ENCODE measurements at places on chromosomes 7 and 10.

DNA sequence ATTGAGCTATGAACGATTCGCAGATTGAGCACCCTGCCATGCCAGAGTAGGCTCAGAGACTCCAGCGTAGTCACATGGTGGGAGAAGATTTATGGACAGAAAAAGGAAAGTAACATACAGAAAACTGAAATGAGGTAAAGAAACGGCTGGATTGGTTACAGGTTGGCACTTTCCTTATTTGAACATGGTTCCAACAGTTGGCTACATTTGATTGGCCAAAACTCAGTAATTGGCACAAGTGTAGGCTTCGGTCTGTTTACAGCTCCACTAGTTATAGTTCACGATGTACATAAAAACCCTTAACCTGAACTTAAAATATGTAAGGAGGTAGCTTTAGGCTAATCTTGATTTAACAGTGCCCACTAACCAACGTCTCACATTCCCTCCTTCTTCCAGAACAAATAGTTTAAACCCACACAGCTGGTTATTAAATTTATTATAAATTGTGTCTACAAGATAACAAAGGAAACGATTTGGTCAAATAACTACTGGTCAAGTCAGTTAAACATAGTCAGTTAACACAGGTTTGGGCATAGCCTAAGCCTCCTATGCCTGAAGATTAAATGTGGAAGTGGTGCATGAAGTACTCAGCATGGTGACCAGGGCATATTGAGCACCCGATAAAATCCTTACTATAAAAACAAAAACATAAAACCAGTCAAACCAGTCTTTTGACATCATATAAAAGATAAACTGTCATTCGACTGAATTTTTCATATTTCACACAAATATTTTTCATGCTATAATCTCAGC is 17.9 kb upstream of the MTERF1 start:
- no peak for DNase-seq

GRCh38 chr10:56231436-56231835 is 129.6 kb downstream of the ZWINT start:
- no peak for DNase-seq

- no peak for DNase-seq
These were observed 12.7 kb downstream of the MYO1G start for GRCh38 chr7:44965937-44966730.

DNA sequence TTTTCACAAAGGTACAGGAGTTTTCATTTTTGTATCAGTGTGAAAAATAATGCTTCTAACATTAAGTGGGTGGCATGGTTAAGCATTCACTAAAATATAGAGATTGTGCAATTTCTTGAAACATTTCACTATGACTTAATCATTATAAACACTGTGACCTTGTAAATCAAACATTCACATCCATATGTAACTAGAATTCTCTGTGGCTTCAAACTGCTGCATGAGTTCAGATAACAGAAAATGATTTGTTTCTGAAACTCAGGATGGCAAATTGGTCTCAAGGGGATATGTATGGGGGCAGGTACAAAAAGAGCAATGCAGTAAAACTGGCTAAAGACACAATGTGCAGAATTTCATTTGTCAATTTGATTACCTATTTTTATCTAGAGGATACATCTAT is 3.8 kb downstream of the FAM133B start:
- peak; percentile 31 for DNase-seq

- peak; percentile 83 for DNase-seq
These were observed 101.1 kb upstream of the PPIF start for GRCh38 chr10:79246209-79246581.

- DNase-seq: no peak
These were observed 61.3 kb downstream of the EGFR start for GRCh38 chr7:55080000-55080623.

- DNase-seq: no peak
These were observed 402.0 kb downstream of the RPS24 start for GRCh38 chr10:78435484-78436221.

DNA sequence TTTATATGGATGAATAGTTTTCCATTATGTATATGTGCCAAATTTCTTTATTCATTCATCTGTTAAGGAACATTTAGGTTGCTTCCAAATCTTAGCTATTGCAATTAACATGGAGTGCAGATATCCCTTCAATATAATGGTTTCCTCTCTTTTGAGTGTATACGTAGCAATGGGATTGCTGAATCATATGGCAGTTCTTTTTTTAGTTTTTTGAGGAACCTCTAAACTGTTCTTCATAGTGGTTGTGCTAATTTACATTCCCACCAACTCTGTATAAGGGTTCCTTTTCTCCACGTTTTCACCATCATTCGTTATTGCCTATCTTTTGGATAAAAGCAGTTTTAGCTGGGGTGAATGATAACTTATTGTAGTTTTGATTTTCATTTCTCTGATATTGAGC is 46.5 kb downstream of the FAS start:
- no peak for DNase-seq

DNA sequence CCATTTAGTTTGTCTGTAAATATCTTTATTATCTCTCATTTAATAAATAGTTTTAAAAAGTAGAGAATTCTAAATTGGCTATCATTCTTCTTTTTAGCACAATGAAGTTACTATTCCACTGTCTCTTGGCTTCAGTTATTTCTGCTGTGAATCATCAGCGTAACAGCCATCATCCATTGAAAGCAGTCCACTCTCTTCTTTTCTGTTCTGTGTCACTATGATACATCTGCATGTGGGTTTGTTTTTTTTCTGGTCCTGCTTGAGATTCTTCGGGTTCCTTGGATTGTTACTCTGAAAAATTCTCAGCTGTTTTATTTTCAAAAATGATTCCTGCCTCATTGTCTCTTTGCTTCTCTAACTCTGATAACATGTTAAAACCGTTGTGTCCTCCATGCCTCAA is 52.5 kb downstream of the CSGALNACT2 start:
- no peak for DNase-seq

DNA sequence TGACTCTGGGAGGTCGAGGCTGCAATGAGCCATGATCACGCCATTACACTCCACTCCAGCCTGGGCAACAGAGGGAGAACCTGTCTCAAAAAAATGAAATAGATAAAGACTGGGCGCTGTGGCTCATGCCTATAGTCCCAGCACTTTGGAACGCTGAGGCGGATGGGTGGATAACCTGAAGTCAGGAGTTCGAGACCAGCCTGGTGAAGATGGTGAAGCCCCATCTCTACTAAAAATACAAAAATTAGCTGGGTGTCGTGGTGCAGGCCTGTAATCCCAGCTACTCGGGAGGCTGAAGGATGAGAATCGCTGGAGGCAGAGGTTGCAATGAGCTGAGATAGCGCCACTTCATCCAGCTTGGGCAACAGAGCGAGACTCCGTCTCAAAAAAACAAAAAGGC is 1.1 kb upstream of the DDX21 start:
- DNase-seq: no peak

- DNase-seq: no peak
These were observed 224.3 kb downstream of the SFMBT2 start for GRCh38 chr10:7186387-7187018.

GRCh38 chr7:148079206-148080080 is 511.1 kb upstream of the C7orf33 start:
- DNase-seq: no peak

DNA sequence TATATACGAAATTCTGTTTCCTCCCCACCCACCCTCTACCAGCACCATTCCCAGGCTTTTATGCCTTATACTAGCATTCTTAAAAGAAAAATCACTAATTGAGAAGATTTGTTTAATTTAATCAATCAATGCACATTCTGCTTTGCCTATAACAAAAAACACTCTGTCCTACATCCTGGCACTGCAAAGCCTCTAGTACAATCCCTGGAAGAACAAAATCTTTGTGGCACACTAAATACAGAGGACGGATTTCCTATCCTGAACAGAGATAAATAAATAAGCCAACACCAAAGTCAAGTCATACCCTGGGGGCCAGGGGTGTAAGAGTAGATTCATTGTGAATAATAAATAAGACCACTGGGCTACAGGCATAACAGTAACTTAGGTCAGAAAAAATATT is 34.3 kb downstream of the USP54 start:
- DNase-seq: no peak

- DNase-seq: peak; percentile 95
These were observed 99.4 kb downstream of the CTBP2 start for GRCh38 chr10:125060826-125061556.

GRCh38 chr10:110093722-110094121 is 85.9 kb downstream of the ADD3 start:
- DNase-seq: no peak

- DNase-seq: no peak
These were observed 232.0 kb upstream of the PCDH15 start for GRCh38 chr10:55033061-55033460.

- no peak for DNase-seq
These were observed 5.8 kb upstream of the DDIT4 start for GRCh38 chr10:72267819-72268399.

DNA sequence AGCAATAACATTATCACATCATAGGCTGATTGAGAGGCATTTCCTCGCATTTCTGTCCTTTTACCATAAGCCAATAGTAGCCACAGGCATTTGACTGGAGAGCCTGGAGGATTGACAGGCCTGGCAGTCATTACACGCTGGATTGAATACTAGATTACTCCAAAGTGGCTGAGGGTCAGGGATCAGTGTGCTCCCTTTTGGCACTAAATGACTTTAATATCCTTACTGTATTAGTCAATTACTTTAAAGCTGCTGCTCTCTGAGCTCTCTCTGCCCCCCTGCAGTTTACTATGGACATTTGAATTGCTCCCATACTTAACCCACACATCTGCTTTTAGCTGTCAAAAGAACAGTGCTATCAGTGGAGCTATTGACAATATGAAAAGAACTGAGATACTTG is 302.0 kb downstream of the TFEC start:
- DNase-seq: no peak

GRCh38 chr7:153529100-153529499 is 523.1 kb upstream of the DPP6 start:
- DNase-seq: no peak

- no peak for DNase-seq
These were observed 108.2 kb downstream of the PTPN20 start for GRCh38 chr10:47019155-47020145.

GRCh38 chr10:58438340-58438871 is 53.2 kb downstream of the TFAM start:
- peak; percentile 92 for DNase-seq

DNA sequence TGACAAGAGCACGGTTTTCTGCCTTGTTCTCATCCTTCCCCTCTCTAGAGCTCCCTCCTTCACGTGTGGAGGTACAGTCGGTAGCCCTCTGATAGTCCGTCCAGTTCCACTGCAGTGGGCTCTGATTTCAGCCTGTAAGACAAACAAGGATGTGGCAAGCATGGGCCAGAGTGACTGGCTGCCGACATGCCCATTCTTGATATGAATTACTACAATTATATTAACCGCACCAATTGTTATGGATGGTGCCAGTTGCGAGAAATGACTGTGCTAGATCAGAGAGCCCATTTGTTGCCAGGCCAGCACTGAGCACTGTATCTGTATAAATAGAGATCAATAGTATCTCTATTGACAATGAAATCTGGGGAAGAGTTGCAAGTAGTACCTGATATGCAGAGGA is 146.6 kb downstream of the CHN2 start:
- DNase-seq: no peak

DNA sequence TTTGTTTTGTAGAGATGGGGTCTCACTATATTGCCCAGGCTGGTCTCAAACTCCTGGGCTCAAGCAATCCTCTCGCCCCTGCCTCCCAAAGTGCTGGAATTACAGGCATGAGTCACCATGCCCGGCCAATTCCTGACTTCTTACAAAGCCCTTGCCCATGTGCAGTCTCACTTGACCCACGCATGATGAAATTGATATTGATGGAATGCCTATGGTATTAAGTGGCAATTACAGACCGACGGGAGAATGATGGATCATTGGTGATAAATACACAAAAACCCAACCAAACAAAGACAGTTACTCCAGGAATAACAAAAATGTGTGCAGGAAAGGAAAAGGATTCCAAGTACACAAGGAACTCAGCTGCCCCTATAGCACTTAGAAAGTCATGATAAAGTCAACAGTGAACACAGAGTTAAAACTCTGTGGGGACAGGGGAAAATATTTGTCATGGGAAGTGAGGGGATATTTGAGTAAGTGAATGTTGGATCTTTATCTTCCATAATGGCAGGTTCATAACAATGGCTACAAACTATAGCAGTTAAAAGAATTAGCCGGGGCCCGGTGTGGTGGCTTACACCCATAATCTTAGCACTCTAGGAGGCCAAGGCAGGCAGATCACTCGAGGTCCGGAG is 21.6 kb downstream of the HIP1 start:
- peak; percentile 57 for DNase-seq

GRCh38 chr10:50740293-50740648 is 535 bp downstream of the ASAH2B start:
- DNase-seq: peak; percentile 49

- no peak for DNase-seq
These were observed 190.8 kb upstream of the MTPN start for GRCh38 chr7:136167991-136168390.

DNA sequence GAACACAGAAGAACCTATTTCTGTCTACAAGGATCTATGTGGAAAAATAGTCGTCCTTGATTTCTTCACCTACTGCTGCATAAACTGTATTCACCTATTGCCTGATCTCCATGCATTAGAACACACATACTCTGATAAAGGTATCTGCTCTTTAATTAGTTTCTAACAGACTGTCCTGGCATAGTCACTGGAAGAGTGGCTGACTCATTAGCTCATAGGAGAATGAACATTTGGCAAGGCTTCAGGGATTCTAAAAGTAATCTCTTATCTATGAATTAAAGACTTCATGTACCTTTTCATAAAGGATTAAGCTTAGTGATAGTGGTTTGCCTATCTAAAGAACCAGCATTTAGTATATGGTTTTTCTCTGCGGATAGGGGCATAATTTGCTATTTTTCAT is 4.1 kb downstream of the NHLRC2 start:
- no peak for DNase-seq

DNA sequence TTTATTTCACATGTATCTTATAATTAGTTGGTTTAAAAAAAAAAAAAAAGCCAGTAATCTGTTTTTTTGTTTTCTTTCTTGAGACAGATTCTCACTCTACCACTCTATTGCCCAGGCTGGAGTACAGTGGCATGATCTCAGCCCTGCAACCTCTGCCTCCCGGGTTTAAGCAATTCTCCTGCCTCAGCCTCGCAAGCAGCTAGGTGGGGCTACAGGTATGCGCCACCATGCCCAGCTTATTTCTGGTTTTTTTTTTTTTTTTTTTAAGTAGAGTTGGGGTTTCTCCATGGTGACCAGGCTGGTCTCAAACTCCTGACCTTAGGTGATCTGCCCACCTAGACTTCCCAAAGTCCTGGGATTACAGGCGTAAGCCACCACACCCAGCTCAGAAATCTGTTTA is 34.1 kb upstream of the CAPZA2 start:
- DNase-seq: no peak
